AG10803 (cell line): ENCODE measurements at places on chromosomes 11 and 22.

GRCh38 chr11:75583718-75584658 lies 21.9 kb downstream of the SERPINH1 start:
- peak; percentile 76 for DNase-seq

DNA sequence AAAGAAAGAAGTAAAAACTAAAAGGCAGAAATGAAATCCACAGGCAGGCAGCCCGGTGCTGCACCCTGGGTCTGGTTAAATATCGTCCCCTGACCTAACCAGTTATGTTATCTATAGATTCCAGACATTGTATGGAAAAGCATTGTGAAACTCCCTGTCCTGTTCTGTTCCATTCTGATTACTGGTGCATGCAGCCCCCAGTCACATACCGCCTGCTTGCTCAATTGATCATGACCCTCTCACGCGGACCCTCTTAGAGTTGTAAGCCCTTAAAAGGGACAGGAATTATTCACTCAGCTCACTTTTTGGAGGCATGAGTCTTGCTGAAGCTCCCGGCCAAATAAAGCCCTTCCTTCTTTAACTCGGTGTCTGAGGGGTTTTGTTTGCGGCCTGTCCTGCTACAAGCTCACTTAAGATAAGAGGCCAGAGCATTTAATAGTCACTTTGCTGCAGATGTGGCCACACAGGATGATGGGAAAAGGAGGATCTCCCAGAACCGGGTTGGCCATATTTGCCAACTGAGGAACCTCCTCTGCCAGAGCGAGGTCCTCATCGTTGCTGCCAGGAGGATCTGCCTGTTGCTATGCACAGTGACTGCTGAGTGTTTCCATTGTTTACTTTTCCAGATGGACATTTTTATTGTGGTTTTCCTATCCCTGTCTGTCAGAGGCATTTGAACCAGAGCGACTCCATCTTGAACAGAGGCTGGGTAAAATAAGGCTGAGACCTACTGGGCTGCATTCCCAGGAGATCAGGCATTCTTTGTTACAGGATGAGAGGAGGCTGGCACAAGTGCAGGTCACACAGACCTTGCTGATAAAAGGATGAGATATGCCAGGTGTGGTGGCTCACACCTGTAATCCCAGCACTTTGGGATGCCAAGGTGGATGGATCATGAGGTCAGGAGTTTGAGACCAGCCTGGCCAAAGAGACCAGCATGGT lies 10.2 kb downstream of the C11orf96 start:
- peak; percentile 61 for DNase-seq

DNA sequence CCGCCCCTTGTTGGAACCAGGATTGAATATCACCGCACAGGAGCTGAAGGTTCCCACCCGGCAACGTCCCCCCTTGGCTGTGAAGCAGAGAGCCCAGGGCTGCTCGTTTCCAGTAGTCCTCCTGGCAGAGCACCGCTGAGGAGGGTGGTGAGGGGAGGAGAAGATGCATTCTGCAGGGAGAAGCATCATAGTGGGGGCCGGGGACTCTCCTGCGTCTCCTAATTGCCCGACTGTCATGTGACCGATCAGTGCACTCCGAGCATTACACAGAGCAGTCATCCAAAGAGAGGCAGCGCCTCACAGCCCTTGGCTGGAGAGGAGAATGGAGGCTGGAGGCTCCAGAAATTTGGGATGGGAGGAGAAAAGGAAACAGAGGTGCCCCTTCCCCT lies 85.0 kb upstream of the SEPTIN5 start:
- DNase-seq = no peak

GRCh38 chr11:11980841-11981308 lies 27.6 kb downstream of the DKK3 start:
- no peak for DNase-seq

DNA sequence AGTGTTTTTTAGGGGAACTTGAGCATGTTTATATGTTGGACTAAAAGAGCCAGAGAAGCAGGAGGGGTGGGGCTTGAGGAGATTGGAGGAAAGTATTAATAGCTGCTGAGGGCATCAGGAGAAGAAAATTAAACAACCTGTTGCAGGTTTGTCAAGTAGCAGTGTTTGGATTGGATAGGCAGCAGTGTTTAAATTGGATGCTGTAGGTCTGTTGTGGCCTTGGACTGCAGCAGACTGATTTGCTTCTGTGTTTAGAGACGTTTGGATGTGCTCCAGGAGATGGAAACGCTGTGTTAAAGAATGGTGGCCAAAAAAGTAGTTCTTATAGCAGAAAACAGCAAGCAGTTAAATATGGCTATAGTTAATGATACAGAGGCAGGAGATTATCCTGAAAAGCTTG lies 5.7 kb downstream of the EIF3L start:
- no peak for DNase-seq

DNA sequence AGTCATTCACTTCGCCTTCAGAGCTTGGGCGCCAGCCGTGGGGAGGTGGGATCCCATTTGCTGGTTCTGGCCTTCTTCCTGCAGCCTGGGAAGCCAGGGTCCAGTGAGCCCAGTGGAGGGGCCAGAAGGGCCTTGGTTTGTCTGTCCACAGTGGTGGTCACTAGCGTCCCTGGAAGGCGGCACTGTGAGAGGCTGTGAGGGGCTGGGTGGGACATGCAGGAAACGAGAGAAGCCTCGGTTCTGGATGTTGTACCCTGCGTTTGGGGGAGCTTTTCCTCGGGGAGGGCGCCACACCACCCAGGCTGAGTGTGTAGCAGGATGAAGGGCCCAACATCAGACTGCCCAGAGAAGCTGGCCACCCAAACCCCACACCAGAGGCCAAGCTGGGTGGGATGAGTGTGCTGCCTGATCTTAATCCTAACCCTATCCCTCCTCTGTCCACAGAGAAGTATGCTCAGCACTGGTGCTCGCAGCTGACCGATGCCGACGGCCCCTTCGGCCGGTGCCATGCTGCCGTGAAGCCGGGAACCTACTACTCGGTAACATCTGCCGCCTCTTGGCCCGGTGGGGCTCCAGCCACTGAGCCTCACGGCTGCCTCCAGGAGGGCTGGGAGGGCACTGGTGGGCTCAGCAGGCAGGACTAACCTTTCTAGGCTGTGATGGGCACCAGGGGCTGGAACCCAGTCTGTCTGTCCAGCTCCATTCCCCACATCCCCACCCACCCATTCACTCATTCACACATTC lies 14.4 kb downstream of the MUC5AC start:
- DNase-seq = no peak

GRCh38 chr11:121071846-121072450 lies 29.1 kb upstream of the TECTA start:
- no peak for DNase-seq

DNA sequence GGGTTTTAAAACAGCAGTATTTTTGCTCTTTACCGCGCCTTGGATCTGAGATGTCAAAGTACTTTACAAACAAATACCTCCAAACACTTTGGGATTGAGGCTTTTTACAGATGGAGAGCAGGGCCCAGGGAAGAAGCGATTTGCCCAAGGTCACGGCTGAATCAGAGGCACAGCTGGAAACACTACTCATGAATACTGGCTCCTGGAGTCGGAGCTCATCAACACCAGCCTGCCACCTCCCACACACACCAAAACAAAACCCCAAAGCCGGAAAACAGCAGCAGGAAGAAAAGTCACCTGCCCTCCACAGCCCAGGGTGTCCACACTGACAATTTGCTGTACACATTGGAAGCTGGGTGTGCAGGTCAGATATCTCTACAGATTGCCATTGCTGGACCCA lies 339.4 kb downstream of the CADM1 start:
- peak; percentile 13 for DNase-seq
